Transverse colon (tissue), 4 donors: ENCODE measurements at places on chromosomes 1 and 21. TPM values are rescaled to one million over a fixed set of nuclear protein-coding genes. Genes with fewer than 3 reads are reported as not detected.
A peak's percentile ranks its signal among the peaks of the same experiment; 100 is the strongest.

KCNJ15 gene
- not detected for total RNA-seq

FAM72B gene
- total RNA-seq, result not detected

FCRL5 gene
- 0.20 TPM for total RNA-seq

DNA sequence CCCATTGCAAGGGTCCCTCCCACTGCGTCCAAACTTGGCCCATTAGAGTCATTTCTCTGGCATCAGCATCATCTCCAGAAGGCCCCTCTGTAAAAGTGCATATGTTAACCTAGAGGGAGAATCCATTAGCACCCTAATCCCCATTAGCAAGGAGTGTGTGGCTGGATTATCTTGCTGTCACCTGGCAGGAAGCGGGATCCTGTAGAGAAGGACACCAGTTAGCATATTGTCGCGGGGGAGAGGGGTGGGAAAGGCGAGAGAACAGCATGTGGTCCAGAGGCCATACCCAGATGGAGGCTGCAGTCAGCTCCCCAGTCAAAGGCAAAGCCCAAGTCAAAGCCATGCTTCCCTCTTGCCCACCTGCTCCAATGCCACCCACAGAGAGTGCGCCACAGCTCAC lies 64.0 kb downstream of the OLIG1 start:
- no peak for DNase-seq

IVL gene
- not detected for total RNA-seq

DNA sequence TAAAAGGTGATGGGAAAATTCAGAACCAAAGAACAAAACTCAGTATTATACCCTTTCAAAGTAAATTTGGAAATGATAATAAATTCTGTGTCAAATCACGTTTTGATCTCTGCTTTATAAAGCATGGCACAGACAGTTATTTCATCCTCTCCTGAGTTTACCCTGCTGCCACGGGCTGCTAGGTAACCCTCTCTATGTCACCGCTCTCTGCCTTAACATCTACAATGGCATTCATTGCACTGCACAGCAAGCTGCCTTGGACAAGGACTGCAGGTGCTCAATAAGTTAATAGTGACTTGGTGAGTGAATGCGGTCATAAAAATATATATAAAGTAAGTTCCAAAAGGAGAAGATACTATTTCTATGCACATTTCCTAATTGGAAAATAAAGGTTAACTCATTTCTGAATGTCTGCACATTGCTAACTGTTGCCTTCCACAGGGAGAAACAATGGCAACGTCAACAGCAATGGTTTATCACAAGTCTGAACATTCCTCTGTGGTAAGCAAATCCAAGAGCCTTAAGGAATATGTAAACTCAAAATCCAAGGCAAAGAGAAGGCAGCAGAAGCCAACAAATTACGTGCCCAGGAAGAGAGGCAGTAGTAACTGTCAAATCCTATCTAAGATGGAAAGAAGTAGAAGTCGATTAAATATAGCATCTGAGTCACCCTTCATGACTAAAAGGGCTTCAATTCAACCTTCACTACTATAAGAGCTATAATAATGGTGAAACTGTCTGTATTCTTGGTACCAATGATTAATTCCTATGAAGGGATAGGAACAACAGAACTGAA lies 19.4 kb downstream of the FYB2 start:
- DNase-seq, result no peak

DNA sequence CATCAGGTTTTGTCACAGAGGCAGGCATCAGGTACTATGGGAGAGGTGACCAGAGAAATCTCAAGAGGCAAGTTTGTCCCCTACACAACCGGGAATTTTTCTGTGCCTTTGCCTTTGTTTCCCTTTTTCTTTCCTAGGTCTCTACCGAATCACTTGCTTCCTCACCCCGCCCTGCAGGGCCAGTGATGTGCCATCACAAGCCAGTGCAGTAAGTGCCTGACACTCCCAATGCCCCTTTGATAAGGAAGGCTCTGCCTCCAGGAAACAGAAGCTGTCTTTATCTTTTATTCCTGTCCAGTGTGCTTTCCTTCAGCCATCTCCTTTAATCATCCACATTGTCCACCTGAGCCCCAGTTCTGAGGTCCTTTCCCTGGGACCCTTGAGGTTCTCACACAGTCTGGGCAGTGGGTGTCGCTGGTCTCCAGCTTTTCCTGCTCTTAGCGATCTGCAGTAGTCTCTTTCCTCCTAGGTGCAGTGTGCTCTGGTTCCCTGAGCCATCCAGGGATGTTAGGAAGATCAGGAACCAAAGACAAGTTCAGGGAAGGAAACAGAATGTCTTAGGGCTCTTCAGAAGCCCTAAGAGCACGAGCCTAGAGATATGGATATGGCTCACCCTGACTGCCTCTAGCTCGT lies 36.6 kb downstream of the GJA5 start:
- DNase-seq, result peak; percentile 14

- no peak for DNase-seq
Observed at GRCh38 chr1:117589544-117589943, 16.3 kb upstream of the TENT5C start.

CD84 gene
- total RNA-seq, result 7.8 TPM

HEATR1 gene
- 9.4 TPM for total RNA-seq

- DNase-seq, result no peak
Observed at GRCh38 chr1:244665771-244666217, 12.9 kb downstream of the DESI2 start.

DNA sequence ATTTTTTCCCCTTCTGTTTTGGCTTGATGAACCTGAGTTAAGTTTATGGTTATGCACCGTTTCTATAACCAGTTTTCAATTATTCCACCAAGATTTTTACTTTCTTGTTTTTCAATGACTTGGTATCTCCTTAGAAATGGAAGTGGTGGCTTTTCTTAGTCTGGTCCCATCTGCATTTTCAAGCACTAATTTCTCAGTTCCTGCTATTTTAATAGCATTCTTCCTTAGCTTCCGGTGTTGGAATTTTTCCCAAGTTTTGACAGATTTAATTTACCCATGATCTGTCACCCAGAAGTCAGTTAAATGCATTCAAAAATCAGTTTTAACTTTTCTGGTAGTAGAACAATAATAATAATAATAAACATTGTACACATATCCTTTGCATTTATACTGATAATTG lies 184.6 kb upstream of the OLFM3 start:
- no peak for DNase-seq

GRCh38 chr1:88463401-88463985 lies 220.6 kb upstream of the PKN2 start:
- no peak for DNase-seq

- no peak for DNase-seq
Observed at GRCh38 chr1:33272509-33272908, 16.2 kb downstream of the ZNF362 start.

- DNase-seq, result peak; percentile 80
Observed at GRCh38 chr1:2091611-2092604, 41.7 kb downstream of the PRKCZ start.
